ENCODE measurements at places on chromosomes 7 and 10.
A peak's percentile ranks its signal among the peaks of the same experiment; 100 is the strongest.

DNA sequence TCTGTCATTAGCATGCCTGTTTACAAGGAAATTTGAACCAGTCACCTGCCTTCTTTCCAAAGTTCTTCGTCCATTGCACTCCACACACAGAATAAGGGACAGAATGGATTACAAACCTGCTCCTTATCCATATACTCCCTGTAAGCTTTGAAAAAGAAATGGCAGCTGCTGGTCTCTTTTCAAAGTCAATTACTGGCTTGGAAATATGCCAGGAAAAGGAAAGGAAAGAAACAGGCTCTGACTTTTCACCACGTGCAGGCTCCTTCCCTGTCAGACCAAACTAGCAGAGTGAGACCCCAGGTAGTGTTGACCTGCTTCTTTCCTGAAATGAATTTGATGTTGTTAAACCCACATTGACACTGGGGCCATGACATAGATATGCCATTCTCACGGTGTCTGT, 84.5 kb downstream of the LHFPL3 start:
- DNase-seq = no peak

DNA sequence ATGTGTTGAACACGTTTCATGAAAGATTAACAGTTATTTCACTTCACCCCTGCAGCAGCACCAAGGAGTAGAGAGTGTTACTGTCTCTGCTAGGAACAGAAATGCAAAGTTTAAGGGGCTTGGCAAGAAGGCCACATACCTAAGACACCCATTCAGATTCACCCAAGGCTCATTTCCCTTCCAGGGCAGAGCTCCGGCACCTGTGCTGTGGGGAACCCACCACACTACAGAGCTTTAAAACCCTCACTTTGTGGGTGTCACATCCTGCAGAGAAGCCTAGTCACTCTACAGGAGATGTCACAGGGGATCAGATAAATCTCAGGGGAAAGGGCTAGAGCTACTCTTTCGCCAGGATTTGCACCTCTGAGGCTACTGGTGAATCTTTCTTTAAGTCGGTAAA, 176.1 kb upstream of the KLF6 start:
- no peak for DNase-seq

GRCh38 chr7:34070511-34071323, 165.4 kb downstream of the BMPER start:
- peak; percentile 12 for DNase-seq

DNA sequence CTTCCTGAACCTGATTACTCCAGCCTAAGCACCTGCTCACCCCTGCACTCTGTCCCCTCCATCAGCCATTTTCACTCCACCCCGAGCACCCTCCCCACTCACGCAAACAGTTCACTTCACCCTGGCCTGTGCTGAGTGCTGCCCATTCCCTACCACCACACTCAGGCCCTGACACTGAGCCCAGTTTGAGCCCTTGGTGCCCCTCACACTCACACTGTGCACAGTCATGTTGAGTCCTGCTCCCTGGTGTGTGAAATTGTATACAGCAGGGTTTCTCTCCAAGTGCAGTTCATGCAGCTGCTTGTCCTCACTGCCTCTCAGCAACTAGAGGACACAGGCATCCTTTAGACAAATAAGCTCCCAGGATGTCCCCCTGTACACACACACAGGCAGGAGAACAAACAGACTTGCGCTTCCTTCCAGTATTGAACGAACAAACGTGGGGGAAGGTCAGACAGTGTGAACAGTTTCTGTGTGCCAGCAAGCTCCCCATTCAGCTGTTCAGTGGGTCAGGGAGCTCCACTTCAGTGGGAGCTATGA, 6.8 kb downstream of the MYO1G start:
- DNase-seq = no peak
